A549 treated with CORT108297 at 1 μM for 4 hours (cell line): ENCODE measurements at places on chromosomes 11 and 22. TPM values are rescaled to one million over a fixed set of nuclear protein-coding genes. Genes with fewer than 3 reads are reported as not detected.

The SNX19 gene
- total RNA-seq, result 11.4 to 15.3 TPM (median 15.2 TPM) in 5 replicates

The APOA1 gene
- total RNA-seq, result 0.13 to 0.20 TPM (median 0.16 TPM) in 5 replicates

The INPP5J gene
- total RNA-seq, result 0.50 to 0.78 TPM (median 0.72 TPM) in 5 replicates

The DBX1 gene
- total RNA-seq, result not detected in 5 replicates

The PSMA1 gene
- 185 to 199 TPM (median 188 TPM) in 5 replicates for total RNA-seq

The MFRP gene
- total RNA-seq, result not detected in 5 replicates

The RBFOX2 gene
- 26.5 to 36.4 TPM (median 30.5 TPM) in 5 replicates for total RNA-seq

The CTSW gene
- total RNA-seq, result 0.06 to 0.16 TPM in 2 of 5 replicates, not detected in the others

The OR5P2 gene
- not detected in 5 replicates for total RNA-seq

The DLAT gene
- total RNA-seq, result 24.4 to 33.2 TPM (median 28.3 TPM) in 5 replicates

The CD248 gene
- not detected in 5 replicates for total RNA-seq

The HBE1 gene
- 0.15 to 0.29 TPM (median 0.21 TPM) in 3 of 5 replicates, not detected in the others for total RNA-seq

The SLC6A5 gene
- not detected in 5 replicates for total RNA-seq

The POU2F3 gene
- not detected in 5 replicates for total RNA-seq

The RPS6KA4 gene
- 51.0 to 71.6 TPM (median 67.7 TPM) in 5 replicates for total RNA-seq

The NPTXR gene
- total RNA-seq, result 10.5 to 15.3 TPM (median 11.9 TPM) in 5 replicates

The RCOR2 gene
- total RNA-seq, result 0.87 to 1.3 TPM (median 1.1 TPM) in 5 replicates

The P2RY6 gene
- 7.3 to 14.5 TPM (median 13.2 TPM) in 5 replicates for total RNA-seq

The SLC22A8 gene
- total RNA-seq, result not detected in 5 replicates

The RNF214 gene
- total RNA-seq, result 8.3 to 12.3 TPM (median 9.2 TPM) in 5 replicates

The SHANK3 gene
- total RNA-seq, result 3.0 to 5.7 TPM (median 4.6 TPM) in 5 replicates

The ACCSL gene
- total RNA-seq, result not detected in 5 replicates

The HEPACAM gene
- total RNA-seq, result not detected in 5 replicates

The MS4A6A gene
- total RNA-seq, result not detected in 5 replicates

The KCTD14 gene
- 1.8 to 2.0 TPM (median 2.0 TPM) in 5 replicates for total RNA-seq

The RAG2 gene
- not detected in 5 replicates for total RNA-seq

The IL18BP gene
- total RNA-seq, result 3.3 to 4.9 TPM (median 4.4 TPM) in 5 replicates

The CNTN5 gene
- not detected in 5 replicates for total RNA-seq

The OR5T2 gene
- total RNA-seq, result not detected in 5 replicates
